ENCODE measurements at places on chromosomes 4 and X.

- no peak for DNase-seq
These were observed 4.5 kb upstream of the ZNF330 start for GRCh38 chr4:141216002-141216761.

DNA sequence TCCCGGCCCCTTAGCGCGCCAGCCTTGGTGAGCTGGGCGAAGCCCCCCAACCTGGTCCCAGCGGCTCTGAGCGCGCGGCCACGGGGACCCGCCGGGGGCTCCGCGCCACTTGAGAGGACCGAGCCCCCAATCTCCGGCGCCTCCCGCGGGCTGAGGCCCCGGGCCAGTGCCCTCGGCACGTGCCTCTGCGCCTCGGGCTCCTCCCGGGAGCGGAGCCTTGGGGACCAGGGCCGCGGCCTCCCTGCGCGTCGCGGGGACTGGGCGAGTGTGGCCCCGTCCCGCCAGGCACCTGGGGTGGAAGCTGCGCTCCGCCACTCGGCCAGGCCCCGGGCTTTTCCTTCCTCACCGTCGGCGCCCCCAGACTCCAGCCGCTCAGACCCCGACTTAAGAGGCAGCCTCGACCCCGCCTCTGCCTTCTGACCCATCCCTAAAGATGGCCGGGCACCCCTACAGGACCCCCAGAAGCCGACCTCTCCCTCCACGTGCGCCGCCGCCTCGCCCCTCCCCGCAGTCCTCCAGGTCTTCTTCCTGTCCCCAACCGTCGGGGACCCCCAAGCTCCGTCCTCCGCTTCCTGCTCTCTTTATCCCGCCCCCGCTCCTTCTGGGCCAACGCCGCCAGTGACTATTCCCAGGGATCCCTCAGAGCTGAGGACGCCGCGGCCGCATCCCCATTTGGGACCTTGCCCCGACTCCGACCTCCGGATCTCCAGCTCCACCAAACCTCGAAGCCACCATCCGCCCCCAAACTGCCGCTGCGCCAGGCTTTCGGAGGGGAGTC lies 752 bp downstream of the ERAS start:
- DNase-seq: no peak

DNA sequence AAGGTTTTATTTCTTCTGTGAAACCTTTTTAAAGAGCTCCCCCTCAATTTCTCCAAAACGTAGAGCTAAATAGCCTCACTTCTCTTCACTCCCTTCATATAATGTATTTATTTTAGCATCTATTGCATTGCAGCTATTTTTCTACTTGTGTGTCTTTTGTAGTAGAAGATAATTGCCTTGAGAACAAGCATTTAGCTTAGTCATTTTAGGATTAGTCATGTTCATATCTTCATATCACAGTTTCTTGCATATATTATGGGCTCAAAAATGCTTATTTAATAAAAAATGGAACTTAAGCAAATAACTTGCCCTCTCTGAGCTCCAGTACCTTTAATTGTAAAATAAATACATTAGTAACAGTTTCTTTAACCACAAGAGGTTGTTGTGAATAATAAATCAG lies 72.1 kb upstream of the SPANXC start:
- DNase-seq: no peak

GRCh38 chr4:26931451-26931850 lies 70.8 kb downstream of the STIM2 start:
- DNase-seq: no peak

Data from naive B cell (primary cell).